Globus pallidus (tissue), 1 donor: ENCODE measurements at places on chromosomes 13 and 19.

DNA sequence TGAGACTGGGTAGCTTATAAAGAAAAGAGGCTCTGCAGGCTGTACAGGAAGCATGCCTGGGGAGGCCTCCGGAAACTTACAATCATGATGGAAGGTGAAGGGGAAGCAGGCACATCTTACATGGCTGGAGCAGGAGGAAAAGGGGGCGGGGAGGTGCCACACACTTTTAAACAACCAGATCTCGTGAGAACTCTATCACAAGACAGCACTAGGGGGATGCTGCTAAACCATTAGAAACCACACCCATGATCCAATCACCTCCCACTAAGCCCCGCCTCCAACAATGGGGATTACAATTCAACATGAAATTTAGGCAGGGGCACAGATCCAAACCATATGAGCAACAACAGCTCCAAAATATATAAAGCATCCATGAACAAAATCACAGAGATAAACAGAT lies 46.5 kb upstream of the GTF2F2 start:
- DNase-seq, result no peak

DNA sequence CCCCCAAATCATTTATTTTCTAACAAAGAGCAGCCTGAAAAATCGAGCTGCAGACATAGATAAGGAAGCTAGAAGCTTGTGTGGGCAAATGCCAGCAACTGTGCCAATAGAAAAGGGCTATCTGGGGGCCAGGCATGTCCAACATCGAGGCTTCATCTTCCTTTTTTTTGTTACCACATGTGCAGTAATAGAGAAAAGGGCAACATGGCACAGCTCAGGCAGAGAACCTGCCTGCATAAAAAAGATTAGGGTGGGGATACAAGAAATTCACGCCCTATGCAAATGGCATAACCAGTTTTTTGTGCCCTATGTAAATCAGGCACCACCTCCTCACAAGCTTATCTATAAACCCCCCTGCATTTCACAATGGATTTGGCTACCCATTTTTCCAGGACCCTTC lies 60.4 kb upstream of the ABCC4 start:
- DNase-seq, result no peak

DNA sequence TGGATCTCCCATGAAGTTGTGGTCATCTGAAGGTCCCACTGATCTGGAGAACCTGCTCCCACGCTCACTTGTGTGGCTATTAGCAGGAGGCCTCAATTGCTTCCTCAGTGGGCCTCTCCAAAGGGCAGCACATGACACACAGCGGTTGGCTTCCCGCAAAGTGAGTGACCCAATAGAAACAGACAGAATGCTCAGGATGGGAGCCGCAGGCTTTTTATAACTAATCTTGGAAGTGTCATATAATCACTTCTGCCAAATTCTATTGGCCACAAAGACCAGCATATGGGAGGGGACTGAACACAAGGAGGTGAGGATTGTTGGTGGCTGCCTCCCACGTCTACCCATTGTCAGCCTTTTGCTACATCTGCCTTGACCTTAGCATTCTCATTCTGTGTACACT lies 22.1 kb upstream of the EHD2 start:
- no peak for DNase-seq

DNA sequence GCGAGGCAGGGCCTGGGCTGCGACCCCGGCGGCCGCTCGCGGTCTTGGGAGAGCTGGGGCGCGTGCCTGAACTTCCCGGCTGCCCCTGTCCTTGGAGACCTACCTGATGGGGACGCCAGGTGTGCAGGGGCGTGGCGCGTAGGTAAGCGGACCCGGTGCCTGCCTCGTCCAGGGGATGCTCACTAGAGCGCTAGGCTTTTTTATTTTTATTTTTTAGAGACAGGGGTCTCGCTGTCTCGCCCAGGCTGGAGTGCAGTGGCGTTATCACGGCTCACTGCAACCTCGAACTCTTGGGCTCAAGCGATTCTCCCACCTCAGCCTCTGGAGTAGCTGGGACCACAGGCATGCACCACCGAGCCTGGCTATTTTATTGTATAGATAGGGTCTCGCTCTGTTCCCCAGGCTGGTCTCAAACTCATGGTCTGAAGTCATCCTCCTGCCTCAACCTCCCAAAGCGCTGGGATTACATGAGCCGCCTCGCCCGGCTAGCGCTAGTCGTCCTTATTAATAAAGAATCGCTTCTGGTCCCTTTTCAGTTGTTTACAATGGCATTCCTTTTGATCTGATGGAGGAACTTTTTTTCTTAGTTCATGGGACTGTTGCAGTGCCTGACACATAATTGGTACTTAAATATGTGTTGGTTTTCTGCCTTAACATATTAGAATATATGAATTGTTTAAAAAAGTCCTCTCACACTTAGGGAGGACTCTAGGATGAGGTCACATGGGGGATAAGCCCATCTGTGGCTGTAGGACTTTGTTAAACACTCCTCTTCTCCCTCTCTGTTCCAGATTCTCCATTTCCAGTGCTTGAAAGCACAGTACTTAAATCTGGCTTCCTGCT lies 812 bp downstream of the DPY19L3 start:
- DNase-seq, result peak; percentile 14

- peak; percentile 44 for DNase-seq
Measured at GRCh38 chr13:102847272-102848234, 1.7 kb downstream of the ERCC5 start.

GRCh38 chr13:40170982-40171381 lies 495.5 kb downstream of the FOXO1 start:
- DNase-seq, result no peak

DNA sequence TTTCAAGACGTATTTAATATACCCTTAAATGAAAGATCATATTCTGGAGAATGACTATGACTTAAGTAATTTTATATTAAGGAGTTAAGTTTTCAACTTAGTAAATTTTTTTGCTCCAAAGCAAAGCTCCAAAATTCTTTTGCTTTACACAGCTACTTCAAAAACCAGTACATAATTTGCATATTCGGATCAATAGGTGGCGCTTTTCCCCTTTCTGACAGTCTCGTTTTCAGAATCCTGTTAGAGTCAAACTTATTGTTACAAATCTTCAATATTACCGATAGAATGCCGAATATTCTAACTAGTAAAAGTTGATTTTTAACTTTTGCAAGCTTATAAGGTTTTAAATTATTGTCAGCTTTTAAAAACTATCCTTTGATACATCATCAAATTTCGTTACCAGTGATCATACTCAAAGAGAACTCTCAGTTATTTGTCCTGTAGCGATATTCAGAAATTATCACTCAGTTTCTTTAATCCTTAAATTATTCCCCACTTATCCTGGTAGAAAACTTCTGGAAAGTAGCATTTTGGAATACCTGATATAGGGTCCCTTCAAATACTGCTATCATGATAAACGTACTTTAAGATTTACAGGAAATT lies 852.7 kb upstream of the KLHL1 start:
- peak; percentile 19 for DNase-seq

GRCh38 chr19:29516821-29517395 lies 8.9 kb upstream of the VSTM2B start:
- DNase-seq, result no peak

DNA sequence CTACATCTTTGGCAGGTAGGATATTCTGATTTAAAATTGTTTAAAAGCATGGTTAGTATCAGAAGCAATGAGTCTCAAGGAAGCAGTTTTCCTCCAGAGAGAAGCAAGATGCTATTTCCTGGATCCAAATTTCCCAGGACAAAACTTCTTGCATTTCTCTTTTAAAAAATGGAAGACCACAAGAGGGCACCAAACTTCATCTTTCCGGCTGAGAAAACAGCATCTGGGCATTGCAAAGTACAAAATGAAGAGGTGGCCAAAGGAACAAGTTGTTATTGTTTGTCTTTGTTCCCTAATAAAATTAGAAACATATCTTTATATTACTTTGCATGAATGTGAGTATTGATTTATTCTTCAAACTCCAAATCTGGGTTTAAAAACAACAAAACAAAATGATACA lies 60.0 kb upstream of the LRCH1 start:
- DNase-seq, result peak; percentile 31

- no peak for DNase-seq
Measured at GRCh38 chr19:57771417-57771816, 1.9 kb downstream of the ZNF586 start.
